ENCODE measurements at places on chromosomes 7 and 10. TPM values are rescaled to one million over a fixed set of nuclear protein-coding genes. Genes with fewer than 3 reads are reported as not detected.
A peak's percentile ranks its signal among the peaks of the same experiment; 100 is the strongest.

GIMAP1 gene
- 24.5 TPM for total RNA-seq

KNDC1 gene
- total RNA-seq: not detected

PNLIPRP3 gene
- under 0.01 TPM for total RNA-seq

FBXL13 gene
- 0.39 TPM for total RNA-seq

ACTR1A gene
- 143 TPM for total RNA-seq

ANKRD22 gene
- not detected for total RNA-seq

CALY gene
- not detected for total RNA-seq

MINDY4 gene
- 1.3 TPM for total RNA-seq

OR2A42 gene
- not detected for total RNA-seq

NKX2-3 gene
- not detected for total RNA-seq

GIMAP7 gene
- total RNA-seq: 108 TPM

GBX1 gene
- total RNA-seq: not detected

ACTL6B gene
- not detected for total RNA-seq

DNA sequence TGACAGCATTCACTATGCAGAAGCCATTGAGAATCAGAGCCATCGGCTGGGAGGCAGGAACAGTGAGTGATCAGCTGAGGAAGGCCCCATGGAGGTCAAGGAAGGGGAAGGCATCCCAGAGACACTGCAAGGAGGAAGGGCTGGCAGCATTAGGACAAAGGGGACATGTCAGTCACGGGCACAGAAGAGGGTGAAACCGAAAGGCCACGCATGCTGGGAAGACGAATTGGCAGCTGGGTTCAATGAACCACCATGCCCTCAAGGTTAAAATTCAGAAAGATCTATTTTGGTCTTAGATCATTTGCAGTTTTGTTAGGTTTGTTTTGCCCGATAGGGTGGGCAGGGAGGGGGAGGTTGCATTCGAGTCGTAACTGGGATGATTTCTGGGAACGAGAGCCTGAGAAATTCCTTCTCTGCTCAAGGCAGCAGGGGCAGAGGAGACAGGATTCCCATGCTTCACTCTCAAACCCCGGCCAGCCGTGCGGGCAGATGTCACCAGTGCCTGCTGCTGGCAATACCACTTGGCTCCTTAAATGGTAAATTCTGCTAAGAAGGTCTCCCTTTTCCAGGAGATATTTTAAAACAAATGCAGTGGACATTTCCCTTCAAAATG, 57.7 kb downstream of the ASB13 start:
- DNase-seq: no peak

DNA sequence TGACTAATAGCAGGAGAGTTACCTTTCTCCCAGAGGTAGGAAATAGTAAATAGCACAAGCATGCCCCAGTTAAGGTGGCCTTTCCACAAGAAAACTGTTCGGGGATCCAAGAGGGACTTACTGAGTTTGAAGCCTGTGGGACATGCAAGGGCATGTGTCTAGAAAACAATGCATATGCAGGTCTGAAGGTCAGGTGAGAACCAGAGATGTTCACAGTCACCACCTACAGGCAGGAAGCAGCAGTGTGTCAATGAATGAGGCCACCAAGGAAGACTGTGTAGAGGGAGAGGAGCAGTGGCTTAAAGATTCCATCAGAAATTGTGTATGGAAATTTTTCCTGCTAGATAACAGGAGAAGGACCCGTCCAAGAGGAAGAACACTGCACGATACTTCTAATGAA, 66.0 kb downstream of the CALD1 start:
- no peak for DNase-seq

GRCh38 chr10:100827819-100828737, 82.7 kb downstream of the PAX2 start:
- DNase-seq: peak; percentile 6

DNA sequence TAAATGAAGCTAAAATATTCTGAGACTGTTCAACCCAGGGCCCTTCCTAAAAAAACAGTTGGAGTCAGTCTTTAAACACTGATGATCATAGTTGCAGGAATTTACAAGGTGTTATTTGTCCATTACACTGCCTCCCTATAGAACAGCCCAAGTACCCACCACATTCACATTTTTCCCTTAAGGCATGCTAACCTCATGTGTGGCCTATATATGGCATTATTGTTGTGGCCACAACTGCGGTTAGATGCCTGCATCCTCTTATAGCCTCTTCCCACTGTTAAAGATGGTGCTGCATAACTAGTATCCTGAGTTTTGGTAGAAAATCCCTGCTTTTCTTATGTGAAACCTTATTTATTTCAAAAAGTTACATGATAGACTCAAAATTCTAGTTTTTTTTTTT, 287.9 kb upstream of the SEMA3A start:
- DNase-seq: no peak

DNA sequence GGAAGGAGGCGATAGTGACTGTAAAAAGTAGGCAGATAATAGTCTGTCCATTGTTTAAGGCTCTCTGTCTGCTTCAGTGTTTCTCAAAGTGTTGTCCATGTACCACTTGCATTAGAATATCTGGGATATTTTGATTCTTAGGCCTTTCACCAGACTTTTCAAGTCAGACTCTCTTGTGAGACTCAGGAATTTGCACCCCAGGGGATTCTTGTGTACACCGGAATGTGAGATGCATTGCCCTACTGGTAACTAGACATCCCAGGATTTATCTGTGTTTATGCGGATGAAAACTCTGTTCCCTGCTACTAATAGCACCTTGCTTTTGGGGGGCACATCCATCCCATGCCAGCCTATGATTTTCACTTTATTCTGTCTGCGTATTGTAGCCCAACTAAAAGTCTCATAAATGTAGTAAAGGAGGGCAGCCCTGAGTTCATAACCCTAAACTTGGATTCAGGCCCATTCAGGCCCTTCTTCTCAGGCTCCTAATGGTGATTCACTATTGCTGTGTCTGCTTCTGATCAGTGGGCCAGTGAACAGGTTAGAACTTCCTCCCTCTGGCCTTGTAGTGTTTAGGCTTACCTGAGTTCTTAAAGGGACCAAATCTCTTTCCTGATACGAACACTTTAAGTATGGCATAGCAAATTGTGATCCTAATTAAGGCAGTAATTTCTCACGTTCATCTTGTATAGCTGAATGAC, 71.8 kb upstream of the RPA3 start:
- DNase-seq: no peak

GRCh38 chr7:157865351-157866165, 528.8 kb downstream of the DNAJB6 start:
- no peak for DNase-seq

DNA sequence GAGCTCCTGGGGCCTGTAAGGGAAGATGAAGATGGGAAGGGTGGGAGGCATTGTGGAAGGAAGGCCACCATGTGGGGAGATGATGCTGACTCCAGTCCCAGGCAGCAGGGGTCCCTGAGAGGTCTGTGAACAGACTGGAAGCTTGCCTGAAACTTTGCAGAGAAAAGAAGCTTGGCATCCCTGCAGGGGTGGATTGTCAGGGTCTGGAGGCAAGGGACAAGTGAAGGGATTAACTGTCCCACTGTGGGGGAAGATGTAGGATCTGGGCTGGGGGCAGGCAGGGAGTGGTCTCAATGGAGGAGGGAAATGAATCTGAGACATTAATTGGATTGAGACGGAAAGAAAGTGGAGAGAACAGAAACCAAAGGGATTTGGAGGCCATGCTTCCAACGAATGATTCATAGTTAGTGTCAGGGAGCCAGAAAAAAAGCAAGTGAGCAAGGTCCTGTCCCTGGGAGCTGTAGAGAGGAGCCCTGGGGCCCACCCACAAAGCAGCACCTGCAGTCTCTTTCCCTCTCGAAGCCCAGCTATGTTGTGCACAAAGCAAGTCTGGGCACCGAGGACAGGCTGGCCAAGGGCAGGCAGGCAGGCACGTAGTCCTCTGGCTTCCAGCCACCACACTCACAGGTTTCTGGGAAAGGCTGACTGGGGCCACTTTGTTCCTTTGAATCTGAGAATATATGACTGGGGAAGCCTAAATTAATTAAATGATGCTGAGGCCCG, 4.7 kb upstream of the SLC18A3 start:
- no peak for DNase-seq

- DNase-seq: no peak
Observed at GRCh38 chr7:72753781-72754180, 74.2 kb downstream of the TYW1B start.

- DNase-seq: no peak
Observed at GRCh38 chr10:74955796-74956195, 129.4 kb downstream of the KAT6B start.

- no peak for DNase-seq
Observed at GRCh38 chr10:86046845-86047460, 319.6 kb downstream of the GRID1 start.

- peak; percentile 87 for DNase-seq
Observed at GRCh38 chr10:3239066-3239919, 66.7 kb upstream of the PITRM1 start.

DNA sequence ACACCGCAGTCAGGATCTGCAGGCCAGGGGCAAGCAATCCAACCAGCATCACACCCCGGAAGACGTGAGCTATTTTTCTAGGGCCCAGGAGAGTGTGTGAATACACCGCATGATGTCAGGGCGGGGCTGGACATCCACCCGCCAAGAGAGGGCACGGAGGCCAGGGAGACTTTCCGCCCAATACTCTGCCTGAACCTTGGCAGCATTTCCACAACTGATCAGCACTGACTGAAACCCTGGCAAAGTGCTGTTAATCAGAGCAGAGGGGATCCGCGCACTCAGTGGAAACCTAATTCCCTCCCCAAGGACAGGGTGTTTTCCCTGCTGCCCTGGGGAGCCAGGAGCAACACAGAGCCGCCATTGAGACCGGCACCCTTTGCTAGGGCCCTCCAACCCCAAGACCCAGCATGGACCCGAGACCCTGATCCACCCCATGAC, 8.2 kb downstream of the MAD1L1 start:
- DNase-seq: no peak

- DNase-seq: no peak
Observed at GRCh38 chr7:91079487-91079886, 184.7 kb upstream of the FZD1 start.

DNA sequence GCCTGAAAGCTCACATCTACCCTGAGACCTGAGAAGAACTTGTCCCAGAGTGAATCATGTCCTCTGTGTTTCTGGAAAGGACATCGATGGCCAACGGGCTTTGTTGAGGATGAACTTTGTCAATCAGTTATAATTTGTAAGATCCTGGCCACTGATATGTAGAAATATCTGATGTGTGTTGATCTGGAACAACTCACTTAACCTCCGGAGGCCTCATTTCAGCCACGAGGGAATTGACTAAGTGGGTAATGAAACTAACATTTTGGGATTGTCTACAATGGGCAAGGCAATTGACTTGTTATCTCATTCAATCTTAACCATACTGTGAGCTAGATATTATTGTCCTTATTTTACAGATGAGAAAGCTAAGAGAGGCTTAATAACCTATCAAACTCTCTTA, 468.1 kb upstream of the NRP1 start:
- no peak for DNase-seq

DNA sequence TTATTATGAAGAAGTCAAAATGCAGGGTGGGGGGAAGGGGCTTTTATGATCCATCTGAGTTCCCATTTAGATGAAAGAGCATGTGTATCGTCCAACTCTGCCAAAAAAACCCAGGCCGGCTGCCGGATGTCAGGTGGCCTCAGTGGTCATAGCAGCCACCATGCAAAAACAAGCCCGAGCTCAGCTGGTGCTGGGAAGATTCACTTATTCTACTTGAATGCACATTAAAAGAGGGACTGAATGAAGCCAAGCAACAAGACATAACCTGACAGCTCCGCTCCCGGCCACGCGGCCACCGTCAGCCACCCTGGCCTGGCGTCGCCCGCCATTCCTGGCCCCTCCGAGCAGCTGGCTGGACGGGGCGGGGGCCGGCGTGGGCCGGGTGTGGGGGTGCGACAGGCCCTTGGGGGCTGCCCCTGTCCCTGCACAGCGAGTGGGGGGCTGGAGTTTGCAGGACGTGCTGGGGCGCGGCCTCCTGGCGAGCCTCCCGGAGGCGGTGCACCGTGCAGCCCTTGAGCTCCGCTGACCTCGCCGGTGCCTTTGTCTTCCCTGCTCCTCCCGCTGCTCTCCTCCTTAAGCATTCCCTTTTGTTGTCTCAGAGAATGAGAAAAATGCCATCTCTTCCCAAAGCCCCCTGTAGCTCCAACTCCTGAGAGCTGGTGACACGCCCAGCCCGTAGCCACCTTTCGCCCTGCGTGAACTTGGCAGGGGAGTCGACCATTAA, 67.8 kb downstream of the EBF3 start:
- no peak for DNase-seq

- DNase-seq: no peak
Observed at GRCh38 chr10:44233561-44234482, 151.1 kb downstream of the CXCL12 start.

- DNase-seq: no peak
Observed at GRCh38 chr7:7228967-7229366, 46.6 kb downstream of the C1GALT1 start.

DNA sequence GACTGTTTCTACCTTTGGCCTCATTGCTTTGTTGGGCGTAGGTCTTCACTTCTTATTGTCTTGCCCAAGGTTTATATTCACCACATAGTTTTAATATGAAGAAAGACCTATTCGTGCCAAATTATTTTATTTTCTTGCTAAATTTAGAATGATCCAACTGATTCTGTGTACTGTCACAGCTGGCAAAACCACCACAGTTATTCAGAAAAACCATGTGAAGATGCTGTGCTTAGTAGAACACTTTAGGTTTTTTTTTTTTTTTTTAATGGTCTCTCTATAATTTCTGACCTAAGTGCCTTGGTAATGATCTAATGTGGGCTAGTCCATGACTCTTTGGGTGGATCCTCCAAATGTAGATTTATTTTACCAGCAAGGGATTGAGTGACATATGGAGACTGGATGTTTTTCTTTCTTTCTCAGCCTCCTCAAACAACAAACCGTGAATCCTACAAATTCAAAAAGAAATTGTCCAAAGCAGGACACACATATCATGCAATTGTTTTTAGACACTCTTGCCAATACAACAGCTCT, 243.8 kb downstream of the DYNC1I1 start:
- DNase-seq: no peak

- DNase-seq: no peak
Observed at GRCh38 chr10:69458430-69459100, 7.3 kb downstream of the TSPAN15 start.

DNA sequence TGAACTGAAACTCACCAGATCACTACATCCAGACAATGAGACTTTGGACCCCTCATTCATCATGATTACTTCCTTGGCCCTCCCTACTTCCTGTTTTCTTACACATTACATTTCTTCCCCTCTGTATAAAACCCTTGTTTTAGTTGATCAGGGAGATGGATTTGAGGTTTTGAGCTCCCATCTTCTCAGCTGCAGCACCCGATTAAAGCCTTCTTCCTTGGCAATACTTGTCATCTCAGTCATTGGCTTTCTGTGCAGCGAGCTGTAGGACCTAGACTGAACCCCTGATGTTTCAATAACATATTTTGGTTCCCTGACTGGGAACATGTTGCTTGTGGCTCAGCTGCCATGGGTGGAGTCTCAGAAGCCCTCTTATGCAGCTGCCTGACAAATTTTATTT, 33.1 kb downstream of the NOLC1 start:
- no peak for DNase-seq

DNA sequence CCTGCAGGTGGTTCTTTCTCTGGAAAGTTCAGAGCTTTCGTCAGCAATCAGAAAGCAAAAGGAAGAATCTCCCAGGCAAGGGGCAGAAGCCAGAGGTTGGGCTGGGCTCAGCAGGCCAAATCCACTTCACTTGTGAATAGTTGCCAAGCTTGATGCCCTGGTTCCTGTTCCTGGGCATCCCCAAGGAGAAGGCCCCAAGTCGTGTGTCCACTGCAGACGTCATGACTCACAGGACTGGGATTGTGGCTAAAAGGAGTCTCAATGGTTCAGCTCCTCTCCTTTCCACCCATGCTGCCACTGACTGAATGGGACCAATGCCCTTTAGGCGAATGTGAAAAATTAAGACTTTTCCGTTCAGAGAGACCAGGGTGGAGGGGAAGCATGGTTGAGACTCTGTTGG, 38.6 kb upstream of the TRIM8 start:
- no peak for DNase-seq

GRCh38 chr7:23350466-23350865, 51.3 kb downstream of the MALSU1 start:
- DNase-seq: no peak
